ENCODE measurements at places on chromosomes 2 and 18.

DNA sequence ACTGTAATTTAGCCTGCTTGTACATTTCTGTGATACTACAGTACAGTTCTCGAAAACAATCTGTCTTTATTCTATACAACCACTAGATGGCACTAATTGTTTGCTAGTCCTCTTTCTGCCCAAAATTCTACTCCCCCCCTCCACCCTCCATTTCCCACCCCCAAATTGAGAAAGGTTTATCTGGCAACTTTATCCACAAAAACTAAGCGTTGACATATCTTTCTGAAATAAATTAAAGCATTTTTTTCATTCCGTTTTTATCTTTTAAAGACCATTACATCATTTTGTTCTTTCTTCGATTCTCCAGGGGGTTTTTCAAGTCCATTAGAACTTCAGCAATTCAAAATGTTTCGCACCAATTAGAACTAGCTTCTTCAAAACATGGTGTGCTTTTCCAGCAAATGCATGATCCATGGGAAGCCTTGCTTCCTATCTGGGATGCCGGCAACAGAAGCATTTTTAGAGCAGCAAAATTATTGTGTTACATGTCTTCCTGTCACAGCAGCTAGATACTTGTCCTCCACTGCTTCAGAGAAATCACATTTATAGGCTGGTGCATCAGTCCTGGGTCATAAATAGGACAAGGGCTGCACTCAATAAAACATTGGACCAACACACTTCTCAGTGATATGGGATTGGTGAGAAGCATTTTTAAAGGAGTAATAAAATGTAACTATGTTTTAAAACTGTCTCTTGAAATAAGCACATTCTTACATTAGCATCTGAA, 241.3 kb downstream of the PAX3 start:
- no peak for DNase-seq

DNA sequence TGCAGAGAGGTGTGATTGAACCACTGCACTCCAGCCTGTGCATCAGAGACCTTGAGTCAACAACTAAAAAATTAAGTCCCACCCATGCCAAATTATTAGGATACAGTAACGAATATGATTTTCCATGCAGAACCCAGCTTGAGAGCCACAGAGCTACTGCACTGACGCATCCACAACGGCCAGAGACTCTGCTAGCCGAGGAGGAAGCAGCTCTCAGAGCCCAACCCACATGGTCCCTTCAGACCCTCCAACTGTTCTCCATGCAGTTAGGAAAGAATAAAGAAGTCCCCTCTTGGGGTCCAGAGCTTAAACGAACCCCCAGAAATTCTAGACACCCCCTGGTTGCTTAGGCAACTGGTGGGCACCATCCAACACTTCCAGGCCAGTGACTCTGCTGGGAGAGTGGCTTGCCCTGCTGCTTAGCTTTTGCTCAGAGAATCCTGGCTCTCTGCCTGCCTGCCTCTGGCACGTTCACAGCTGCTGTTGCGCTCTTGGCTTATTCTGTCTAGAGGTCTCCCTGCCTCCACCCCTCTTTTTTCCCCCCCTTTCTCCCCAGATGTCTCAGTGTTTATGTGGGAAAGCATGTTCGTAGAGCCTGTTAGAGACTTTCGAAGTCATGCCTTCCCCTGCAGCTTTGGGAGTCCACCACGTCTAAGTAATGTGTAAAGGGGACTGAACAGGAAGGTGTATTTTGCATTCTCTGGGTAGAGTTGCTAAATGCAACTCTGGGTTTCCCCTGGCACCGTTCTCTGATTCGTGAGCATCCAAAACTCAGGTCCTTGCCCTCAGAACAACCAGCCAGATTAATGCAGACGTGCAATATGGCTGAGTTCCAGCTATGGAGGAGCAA, 26.0 kb upstream of the SP3 start:
- DNase-seq = no peak

- DNase-seq = no peak
These were observed 1.8 kb upstream of the AGBL5 start for GRCh38 chr2:27049422-27050280.

GRCh38 chr2:1742681-1743395, 1.5 kb downstream of the PXDN start:
- no peak for DNase-seq

- DNase-seq = peak; percentile 33
These were observed 98.9 kb upstream of the LGALSL start for GRCh38 chr2:64354857-64355680.

GRCh38 chr18:54130177-54130576, 94.3 kb downstream of the MBD2 start:
- DNase-seq = no peak

GRCh38 chr2:26970928-26971627, 641 bp downstream of the MAPRE3 start:
- no peak for DNase-seq

GRCh38 chr2:30871980-30872789, 64.9 kb upstream of the CAPN13 start:
- DNase-seq = no peak

DNA sequence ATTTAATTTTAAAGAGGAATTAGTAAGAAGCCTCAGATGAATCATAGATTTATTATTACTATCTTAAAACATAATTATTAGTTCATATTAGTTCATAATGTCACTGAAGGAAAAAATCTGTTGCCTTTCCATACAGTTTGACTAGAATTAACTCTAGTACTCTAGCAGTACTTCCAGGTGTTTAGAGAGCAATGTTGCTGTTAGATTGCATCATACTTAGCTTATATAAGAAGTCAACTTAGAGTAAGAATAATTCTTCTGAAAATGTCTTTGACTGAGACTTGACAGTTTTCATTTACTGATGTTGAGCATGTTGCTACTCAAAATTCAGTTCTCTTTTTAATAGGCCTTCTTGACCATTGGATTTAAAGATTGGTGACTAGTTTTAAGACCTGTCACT, 4.7 kb downstream of the RAB3GAP1 start:
- no peak for DNase-seq

GRCh38 chr2:177296040-177296439, 31.5 kb upstream of the NFE2L2 start:
- no peak for DNase-seq

GRCh38 chr18:12768625-12769024, 65.8 kb downstream of the PSMG2 start:
- DNase-seq = no peak

DNA sequence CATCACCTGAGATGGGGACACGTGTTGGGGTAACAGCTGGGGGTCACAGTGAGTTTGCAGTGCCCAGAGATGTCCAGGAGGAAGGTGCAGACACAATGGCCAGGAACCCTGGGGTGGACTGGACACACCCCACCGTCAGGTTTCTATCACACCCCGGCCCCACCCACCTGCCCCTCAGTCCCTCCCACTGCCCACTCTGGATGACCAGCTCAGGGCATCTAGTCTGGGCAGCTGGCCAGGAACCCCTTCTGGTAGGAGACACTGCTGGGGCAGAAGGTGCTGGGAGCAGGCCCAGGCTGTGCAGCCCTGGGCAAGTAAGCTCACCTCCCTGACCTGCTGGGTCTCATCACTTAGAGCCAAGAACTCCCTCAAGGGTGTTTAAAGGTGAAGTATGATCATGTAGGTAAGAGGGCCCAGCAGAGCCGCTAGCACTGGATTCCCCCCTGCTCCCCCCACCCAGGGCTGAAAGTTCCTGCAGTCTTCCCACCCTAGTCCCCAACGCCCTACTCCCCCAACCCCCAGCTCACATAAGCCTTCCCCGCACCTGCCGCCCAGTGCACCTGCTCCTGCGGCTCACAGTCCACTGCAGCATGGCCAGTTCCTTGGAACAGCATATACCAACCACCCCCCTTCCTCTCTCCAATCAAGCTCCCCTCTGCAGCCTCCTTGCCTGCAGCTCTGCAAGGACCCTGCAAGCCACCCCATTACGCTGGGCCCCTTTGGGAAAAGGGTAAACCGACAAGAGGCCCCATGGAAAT, 17.3 kb downstream of the BIN1 start:
- DNase-seq = no peak

DNA sequence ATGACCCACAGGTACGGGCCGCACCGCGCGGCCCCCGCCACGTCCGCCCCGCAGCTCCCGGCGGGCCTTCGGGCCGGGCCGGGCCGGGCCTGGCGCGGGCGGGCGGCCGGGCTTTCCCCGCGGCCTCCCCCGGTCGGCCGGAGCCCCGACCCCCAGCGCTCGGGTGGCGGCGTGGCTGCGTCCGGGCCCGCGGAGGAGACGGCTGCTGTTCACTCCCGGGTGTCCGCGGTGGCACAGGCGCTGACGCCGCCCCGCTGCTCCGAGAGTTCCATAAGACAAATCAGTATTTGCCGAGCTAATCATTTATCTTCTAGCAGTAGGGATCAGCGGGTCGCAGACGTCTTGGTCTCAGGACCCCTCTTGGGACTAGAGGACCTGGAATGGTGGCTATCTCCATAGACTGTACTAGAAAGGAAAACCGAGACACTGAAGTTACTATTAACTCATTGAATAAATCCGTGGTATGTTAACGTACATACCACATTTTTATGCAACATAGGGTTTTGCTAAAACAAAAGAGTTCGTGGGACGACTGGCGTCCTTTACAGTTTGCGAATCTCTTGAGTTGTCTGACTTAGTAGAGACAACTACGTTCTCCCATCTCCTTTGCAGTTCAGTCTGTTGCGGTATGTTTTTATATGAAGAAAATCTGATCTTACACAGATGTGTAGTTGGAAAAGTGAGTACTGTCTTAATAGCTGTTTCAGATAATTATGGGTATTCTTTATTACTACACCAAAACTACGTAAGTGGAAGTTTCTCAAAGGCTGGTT, 500 bp downstream of the LIMS1 start:
- DNase-seq = no peak

DNA sequence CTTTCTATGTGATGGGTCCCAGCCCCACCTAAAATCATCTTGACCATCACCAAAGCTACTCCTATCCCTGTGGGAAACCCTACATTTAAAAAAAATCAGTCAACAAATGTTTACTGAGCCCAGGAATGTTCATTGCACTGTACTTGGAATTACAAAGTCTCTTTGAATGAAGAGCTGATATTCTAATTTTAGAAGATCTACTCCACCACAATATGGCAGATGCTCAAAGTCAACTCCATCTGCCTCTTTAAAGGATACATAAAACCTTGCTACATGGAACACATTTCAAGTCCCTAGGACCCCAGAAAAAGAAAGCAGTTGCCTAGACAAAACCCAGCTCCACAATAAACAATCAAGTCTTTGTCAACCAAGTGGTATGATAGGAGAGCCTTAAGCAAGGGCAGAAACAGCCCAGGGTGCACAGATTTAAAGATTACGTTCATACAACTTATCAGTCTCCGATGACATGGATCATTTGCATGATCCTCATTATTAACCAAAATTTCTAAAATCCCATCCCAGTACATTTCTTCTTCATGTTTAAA, 234.3 kb upstream of the ACVR2A start:
- no peak for DNase-seq

GRCh38 chr2:42135381-42136312, 33.5 kb upstream of the EML4 start:
- no peak for DNase-seq

- DNase-seq = no peak
These were observed 98.2 kb downstream of the ZNF516 start for GRCh38 chr18:76396792-76397191.

- DNase-seq = no peak
These were observed 46.6 kb downstream of the KANSL3 start for GRCh38 chr2:96591494-96591893.

GRCh38 chr18:59674903-59675270, 22.3 kb downstream of the CCBE1 start:
- DNase-seq = no peak

DNA sequence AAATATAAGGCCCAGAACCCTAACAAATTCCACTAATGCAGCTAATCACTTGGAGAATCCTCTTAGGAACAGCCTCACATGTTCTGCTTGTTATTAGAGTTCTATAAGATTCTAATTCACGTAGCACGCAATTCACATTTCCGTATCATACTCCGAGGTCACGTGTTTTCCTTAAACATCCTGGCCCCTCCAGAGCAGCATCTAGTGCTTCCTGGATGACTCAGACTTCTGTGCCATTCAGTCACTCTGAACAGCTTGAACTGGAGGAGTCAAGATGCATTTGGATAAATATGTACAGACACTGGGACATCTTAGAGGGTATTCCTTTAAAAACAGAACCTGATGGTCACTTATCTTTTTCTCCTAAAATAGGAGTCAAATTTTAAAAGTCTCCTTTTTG, 156.5 kb downstream of the MYO5B start:
- DNase-seq = no peak

DNA sequence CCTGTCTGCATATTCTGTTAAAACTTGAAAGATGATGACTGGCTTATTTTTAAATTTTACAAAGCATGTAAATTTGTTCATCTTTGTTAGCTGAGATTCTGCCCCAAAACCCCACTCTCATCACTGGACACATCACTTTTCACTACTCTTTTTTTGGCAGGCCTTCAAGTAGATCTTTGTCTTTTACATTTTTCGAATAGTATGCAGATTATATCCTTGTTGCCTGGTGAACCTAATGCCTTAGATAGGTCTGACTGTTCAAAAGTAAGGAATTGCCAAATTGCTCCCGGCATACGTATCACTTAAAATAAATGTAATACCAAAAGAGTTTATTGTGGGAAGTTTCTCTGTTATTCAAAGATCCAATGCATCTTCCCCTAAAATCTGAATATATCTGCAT, 303.3 kb downstream of the XIRP2 start:
- no peak for DNase-seq

- no peak for DNase-seq
These were observed 9.0 kb downstream of the EMX1 start for GRCh38 chr2:72926368-72926767.

DNA sequence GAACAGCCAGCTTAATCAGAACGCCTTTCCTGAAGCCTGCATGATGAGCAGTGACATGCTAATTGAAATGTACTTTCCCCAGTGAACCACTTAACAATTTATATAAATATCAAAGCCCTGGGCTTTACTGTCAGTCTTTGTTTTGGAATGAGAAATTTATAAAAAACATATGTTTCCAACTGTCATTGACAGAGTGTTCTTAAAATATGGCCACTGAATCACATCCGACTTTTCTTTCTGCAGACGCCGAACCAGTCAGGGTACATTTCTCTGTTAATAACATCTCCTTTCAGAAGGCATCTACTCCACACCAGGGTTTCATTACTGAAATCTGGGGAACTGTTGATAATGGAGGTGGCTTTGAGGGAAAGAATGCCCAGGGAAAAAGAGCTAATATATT, 343.7 kb downstream of the INSIG2 start:
- DNase-seq = no peak

DNA sequence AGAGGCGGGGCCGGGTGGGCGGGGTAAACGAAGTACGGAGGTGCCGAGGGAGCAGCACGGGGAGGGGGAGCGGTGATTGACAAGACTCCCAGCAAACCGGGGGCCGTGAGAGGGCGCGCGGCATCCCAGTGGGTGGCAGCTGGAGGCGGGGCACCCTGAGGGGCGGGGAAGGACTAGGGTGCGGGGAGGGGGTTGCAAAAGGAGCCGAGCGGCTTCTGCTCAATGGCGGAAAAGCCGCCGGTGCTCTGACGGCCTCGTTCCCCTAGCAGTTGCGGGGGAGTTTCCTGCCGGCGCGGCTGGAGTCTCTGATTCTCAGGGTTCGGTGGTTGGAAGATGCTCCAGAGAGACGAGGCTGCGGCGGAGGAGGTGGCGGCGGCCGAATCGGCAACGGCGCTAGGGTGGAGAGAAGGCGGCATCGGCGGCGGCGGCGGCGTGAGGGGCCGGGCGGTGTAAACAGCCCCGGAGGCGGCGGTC, at the start of gene PPM1B:
PPM1B (plus strand) TSS at position 195 of the 474 bp plus-strand sequence. CDS start 32,325 bp downstream, outside the sequence.
- no peak for DNase-seq
